HuH-7 (cell line): ENCODE measurements at places on chromosomes 5 and 9.

DNA sequence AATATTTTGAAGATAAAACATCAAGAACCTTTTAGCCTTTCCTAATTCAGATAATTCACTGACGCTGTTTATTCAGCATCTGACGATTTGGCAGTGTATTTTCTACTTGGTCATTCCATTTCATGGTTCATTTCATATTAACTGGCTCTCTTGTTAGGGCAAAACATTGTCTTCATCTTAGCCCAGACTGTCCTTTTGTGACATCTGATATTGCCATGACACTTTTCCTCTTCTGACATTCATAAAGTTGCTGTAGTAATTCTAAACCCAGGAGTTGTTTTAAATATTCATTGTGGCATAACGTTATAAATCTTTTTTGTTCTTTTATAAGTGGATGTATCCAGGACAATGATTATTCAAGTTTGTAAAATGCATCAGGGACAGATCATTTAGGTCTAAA, 1.8 kb downstream of the SCAMP1 start:
- no peak for DNase-seq

GRCh38 chr5:83368835-83369234, 102.7 kb upstream of the VCAN start:
- no peak for DNase-seq

GRCh38 chr9:2479056-2479565, 142.5 kb upstream of the VLDLR start:
- DNase-seq: no peak

DNA sequence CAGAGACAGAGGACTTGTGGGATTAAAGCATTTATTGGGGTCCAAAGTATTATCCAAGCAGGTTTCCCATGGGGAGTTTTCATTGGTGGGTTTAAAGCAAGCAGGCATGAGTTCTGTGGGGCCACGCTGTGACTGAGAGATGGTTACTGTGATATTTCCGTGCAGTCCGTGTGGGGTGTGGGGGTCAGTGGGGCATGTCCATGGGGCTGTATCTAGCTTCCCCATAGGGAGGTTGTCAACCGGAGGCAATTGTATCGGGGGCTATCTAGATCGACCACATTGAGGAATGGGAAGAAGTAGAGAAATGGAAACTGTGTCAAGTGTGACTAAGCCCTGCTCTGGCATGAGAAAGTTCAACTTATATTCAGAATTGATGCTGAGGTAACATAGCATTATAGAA, 7.1 kb upstream of the RPS23 start:
- no peak for DNase-seq

DNA sequence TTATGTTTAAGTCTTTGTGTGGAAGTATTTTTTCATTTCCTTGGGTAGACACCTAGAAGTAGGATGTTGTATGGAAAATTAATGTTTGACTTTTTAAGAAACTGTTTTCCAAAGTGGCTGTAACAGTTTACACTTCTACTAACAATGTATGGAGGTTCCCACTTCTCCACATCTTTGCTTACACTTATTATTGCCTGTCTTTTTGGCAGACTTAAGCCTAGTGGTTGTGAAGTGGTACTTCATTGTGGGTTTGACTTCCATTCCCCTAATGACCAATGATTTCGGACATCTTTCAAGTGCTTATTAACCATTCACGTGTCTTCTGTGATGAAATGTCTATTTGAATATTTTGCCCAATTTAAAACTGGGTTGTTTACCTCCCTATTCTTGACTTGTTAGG, 91.5 kb upstream of the CDKN2B start:
- no peak for DNase-seq
